ENCODE measurements at places on chromosomes 7 and 10. TPM values are rescaled to one million over a fixed set of nuclear protein-coding genes. Genes with fewer than 3 reads are reported as not detected.
A peak's percentile ranks its signal among the peaks of the same experiment; 100 is the strongest.

Gene SEMA4G
- total RNA-seq: not detected

Gene MYO3A
- total RNA-seq: not detected

Gene CLCN1
- not detected for total RNA-seq

Gene TUBAL3
- total RNA-seq: not detected

Gene STEAP1B
- not detected for total RNA-seq

Gene SMC3
- 89.3 TPM for total RNA-seq

- DNase-seq: no peak
Measured at GRCh38 chr10:3803927-3804741, 19.1 kb upstream of the KLF6 start.

DNA sequence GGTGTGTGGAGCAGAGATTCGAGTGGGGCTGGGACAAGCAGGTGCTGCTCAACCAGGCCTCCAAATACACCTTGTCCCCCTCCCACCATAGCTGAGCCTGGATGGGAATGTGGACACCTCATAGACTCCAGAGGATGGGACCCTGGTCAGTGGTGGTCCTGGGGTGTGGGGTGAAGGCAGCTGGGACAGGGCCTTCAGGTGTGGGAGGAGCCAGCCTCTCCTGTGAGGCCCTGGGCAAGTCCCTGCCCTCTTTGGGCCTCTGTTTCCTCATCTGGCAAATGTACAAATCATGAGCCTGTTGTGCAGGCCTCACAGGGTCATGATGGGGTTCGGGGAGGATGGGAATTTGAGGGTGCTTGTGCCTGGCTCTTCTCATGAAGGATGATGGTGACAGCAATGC is 362.9 kb upstream of the NUPR2 start:
- DNase-seq: no peak

- no peak for DNase-seq
Measured at GRCh38 chr7:20438694-20439376, 108.1 kb downstream of the ITGB8 start.

DNA sequence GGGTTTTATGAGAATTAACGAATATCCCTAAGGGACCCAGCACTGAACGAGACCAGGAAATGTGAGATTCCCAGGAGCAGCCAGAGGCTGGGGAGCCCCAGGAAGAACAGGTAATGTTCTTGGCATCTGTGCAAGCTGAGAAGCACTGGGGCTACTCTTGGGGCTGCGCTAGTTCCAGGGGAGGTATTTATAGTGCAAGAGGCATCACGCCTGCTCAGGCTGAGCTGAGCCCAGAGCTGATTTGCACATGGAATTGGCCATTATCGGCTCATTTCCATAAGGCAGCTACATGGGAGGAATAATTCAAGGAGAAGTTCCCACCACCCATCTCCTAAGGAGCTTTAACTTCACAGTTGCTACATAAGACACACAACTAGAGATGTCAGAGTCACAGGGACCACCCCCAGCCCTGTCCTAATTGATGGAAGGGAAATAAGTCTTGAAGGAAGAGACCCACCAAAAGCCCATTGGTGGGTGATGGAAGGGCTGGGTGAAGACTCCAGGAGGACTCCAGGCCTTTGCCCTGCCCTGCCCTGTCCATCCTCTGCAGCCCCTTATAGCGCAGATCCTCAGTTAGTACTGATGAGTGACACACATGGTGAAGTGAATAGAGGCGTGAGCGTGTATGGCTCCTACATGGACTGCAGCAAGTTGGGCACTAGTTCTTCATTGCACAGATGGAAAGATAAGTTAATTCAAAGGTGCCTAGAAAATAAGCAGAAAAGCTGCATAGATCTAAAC is 178.9 kb downstream of the GRID1 start:
- no peak for DNase-seq

- no peak for DNase-seq
Measured at GRCh38 chr10:129713659-129714265, 246.7 kb downstream of the MGMT start.

GRCh38 chr7:20229081-20229480 is 11.9 kb upstream of the MACC1 start:
- no peak for DNase-seq

DNA sequence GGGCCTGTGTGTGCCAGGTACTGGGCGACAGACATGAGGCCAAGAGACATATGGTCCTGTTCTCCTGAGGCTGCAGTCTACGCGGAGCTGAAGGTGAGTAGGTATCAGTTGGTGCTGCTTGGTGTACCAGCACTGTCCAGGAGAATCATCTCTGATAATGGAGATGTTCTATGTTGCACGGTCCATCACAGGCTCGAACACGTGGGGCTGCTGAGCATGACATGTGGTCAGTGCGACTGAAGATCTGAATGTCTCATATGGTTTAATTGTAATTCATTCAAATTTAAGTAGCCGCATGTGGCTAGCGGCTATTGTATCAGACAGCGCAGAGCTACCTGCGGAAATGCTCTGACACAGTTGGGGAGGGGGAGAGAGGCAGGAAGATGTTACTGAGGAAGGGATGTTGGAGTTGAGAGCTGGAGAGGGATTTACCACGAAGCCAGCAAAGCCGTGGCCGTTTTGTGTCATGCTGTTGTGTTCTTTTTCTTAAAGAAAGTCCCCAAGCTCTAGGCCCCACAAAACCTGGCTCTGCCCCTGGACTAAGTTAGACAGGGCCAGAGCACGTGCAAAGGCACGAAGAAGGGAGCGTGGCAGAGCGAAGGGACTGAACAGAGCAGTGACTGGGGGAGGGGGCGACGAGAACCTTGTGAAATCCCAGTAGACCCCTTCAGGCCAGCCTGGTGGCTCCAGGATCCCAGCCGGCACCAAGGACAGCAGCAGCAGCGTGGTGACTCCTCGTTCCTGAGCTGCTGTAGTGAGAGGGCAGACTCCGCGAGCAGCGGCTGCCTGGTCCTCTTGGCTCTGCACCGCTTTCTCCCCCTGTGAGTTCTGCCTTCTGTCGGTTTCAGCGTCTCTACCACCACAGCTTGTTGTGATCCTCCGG is 20.0 kb downstream of the SMKR1 start:
- DNase-seq: no peak

- DNase-seq: no peak
Measured at GRCh38 chr10:132255489-132256344, 52.0 kb downstream of the STK32C start.

DNA sequence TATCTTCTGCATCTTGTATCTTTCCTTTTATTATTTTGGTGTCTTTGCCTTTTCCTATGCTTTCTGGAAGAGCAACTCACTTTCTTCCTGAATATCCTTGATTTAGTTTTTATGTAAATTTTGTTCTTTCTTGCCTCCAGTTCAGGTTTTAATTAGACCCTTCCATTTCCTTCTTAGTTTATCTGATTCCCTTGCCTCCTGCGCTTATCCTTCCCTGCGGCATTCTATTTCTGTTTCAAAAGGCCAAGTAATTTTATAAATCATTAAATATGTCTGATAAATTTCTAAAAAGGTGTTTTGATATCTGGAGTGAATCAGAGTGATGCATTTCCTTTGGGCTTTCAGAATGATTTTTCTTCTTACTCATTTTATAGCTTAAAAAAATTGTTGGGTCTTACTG is 167.7 kb upstream of the WDR11 start:
- DNase-seq: no peak

DNA sequence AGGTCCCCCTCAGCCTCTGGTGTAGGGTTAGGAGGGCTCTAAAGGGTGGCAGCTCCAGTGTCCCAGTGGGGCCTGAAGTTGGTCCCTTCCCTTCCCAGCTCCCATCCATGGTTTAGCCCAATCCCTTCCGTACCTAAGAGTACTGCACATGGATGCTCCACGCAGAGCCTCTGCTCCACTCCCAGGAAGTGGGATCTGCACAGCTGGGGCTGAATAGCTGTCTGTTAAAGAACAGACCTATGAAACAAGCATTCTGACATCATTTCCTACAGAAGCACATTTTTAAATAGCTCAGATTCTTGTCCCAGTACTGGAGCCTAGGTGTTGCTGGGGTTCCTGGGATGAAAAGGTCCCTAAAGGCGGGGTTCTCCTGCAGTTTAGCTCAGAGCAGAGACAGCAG is 135.9 kb downstream of the ZMYND11 start:
- peak; percentile 16 for DNase-seq

GRCh38 chr10:61618388-61618961 is 44.3 kb upstream of the CABCOCO1 start:
- DNase-seq: no peak

DNA sequence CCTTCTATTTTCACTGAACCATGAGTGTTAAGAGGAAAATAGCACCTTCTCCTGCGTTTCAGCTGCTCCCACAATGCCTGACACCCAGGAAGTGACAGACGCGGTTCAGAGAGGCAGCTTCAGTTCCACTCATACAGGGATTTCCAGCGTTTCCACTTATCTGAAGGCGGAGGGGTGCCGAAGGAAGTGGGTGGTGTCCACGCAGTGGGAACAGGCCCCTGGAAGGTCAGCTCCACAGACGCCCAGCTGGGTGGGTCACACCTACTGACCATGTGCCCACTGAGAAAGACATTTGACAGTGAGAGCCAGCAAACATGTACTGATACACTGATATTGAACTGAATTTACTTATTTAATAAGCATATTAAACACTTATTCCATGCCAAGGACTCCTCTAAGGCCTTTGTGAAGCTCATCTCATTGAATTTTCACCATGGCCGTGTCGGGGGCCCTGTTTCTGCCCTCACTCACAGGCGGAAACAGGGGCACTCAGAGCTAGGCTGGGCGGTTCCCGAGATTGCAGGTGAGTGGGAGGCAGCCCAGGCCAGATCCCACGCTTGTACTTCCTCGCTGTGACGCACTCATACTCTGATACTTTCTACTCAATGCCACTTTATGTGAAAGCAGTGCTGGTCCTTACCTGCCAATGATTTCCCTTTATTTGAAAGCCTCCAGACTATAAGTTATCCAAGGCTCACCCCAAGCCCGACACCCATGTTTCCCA is 96.8 kb downstream of the TCERG1L start:
- no peak for DNase-seq

GRCh38 chr10:21402606-21403083 is 122.8 kb downstream of the SKIDA1 start:
- DNase-seq: peak; percentile 69

- no peak for DNase-seq
Measured at GRCh38 chr10:93897070-93897780, 3.4 kb downstream of the SLC35G1 start.

- no peak for DNase-seq
Measured at GRCh38 chr7:146875981-146876380, 759.4 kb downstream of the CNTNAP2 start.

Data from A172 (cell line).